ENCODE measurements at places on chromosomes 6 and 20.
A peak's percentile ranks its signal among the peaks of the same experiment; 100 is the strongest.

GRCh38 chr20:38303908-38304379 lies at the start of gene BPI:
BPI (plus strand) TSS chr20:38304156; CDS start chr20:38304224, 68 bp downstream.
- DNase-seq, result peak; percentile 87

GRCh38 chr20:18289306-18289705 lies 979 bp downstream of the ZNF133 start:
- DNase-seq, result no peak

DNA sequence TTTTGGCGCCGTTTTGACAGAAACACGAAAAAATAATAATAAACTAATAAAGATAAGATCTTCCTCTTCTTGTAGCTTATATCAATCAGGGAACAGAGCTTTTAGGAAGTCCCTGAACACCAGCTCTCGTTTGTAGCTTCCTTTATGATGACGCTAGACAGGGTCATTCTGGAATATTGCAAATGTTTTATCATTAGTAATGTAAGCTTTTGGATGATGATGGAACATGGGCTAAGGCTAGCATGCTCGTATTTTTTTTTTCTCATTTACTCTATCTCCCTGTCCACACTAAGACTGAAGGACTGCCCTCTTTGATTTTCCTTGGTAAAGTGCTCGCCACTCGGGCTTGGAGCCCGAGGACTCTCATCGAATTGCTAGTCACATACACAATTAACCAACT lies 22.1 kb upstream of the POM121L2 start:
- DNase-seq, result no peak

DNA sequence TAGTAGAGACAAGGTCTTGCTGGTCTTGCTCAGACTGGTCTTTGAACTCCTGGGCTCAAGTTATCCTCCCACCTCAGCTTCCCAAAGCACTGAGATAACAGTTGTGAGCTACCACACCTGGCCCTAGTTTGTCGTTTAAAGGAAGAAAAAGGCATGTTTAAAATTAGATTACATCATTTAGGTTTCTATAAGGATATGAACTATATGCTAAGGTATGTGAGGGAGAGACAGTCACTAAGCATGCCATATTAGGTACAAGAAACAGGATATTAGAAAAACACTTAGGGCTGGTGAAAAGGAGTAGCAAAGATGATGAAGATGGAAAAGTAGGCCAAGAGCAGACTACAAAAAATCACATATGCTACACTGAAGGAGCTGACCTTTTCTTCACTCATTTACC lies 106.4 kb downstream of the ASCC3 start:
- no peak for DNase-seq

GRCh38 chr20:20317621-20318364 lies 50.1 kb upstream of the INSM1 start:
- DNase-seq, result no peak

DNA sequence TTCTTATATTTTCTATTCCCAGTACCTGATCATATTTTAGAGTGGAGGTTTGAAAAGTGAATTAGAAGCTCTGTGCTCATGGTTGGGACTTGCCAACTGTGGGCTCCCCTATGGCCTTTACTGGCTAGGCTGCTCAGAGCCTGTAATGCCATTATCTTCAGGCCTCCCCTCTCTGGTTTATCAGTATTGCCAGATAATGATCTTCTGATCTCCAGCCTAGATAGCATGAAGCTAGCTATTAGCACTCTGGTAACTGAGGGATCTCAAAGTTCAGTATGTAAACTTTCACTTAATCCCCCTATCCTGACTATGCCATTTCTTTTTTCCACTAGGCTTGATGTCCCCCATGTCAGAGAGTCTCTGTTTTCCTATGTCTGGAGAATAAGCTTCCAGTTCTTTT lies 393.7 kb upstream of the CITED2 start:
- no peak for DNase-seq

GRCh38 chr6:37134396-37135191 lies 35.4 kb upstream of the PIM1 start:
- DNase-seq, result peak; percentile 100

DNA sequence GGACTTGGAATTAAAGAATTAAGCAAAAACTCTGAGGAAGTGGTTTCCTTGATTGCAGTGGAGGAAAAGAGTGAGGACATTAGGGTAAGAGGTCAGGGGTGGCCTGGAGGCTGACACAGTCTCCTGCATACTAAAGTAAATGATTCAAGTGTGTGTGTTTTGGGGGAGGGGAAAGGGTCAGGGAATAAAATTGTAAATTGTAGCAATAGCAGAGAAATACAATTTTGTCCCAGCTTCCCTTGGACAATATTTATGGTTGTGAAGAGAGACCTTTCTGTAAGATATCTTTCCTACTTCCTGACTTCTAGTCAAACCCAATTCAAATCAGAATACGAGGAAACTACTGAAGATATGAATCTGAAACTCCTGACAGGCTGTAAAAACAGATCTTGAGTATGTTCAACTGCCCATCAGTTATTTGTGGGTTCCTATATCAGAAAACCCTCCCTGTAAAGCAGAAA lies 143.4 kb upstream of the HMGN3 start:
- no peak for DNase-seq

- no peak for DNase-seq
These were observed 59.2 kb downstream of the TENT5A start for GRCh38 chr6:81693266-81693665.

DNA sequence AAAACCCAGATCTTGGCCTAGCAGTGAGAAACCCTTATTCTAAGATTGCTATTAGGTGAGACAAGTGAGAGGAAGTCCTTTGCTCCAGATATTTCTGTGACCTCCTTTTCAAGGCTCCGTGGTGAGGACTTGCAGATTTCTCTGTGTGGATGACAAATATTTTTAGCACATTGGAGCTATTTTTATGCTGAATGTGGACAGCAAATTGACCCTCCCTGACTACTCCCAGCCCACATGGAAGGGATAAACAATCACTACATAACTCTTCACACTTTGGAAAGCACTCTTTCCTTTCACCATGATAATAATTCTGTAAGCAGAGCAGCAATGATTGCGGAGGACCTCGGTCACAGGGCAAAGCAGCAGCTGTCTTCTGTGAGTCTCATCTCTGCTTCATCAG lies 88.0 kb upstream of the ADGRF1 start:
- no peak for DNase-seq

DNA sequence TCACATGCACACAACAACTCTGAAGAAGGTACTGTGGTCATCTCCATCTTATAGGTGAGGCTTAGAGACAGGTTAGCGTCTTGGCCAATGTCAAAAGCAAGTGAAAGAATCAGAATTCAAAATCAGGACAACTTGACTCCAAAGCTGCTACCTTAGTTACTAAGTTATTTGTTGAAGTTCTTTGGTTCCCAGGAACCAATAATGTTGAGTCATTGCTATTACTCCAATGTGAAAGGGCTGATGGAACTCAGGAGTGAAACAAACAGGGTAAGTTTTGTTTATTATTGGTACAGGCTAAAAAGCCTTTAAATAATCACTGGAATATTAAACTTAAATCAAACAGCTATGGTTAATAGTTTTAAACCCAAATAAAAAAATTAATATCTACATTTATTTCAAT lies 111.1 kb downstream of the PDSS2 start:
- DNase-seq, result peak; percentile 50

DNA sequence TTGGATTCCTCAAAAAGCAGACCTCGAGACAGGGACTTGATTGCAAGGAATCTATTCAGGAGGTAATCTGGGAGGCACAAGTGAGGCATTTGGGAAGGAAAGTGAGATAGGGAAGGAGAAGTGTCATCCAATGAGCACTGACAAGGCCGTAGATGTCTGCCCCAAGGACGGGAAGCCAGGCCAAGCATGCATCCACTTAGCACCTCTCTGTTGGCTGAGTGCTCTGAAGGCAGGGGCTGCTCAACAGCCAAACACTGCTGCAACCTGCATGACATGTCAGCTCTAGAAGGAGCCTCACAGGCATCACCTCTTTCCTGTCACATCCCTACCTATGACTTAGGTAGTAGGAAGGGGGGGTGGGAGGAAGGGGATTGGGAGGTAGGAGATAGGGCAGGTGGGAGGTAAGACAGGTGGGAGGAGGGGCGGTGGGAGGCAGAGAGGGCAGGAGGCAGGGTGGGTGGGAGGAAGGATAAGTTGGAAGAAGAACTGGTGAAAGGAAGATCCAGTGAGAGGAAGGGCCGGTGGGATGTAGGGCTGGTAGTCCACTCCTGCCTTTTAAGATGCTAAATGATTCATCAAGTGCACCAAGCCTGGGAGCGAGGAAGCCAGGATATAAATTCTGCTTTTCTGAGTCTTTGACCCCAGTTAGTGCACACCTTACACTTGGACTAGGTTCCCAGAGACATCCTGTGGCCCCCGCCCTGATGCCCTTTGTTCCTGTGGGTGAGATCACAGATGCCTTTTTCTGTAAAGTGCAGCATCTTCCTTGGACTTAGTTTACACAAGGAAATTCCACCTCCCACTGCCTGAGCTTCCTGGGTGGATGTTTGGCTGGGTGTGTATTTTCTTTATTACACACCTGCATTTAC lies 83.8 kb upstream of the NXT1 start:
- no peak for DNase-seq

DNA sequence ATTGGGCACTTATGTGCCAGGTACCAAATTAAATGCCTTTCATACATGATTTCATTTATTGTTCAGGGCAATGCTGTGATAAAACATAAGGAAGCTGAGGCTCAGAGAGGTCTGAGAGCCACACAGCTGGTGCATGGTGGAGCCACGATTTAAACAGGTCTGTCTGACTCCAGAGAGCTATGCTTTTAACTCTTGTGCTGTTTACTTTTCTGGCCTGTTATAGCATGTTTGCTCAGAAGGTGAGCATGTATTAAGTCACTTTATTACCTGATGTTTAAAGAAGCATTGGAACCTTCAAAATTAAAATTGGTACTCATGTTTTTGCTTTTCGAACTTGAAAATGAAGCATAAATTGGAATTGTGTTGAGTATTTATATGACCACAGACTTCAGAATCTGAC lies 26.8 kb downstream of the MCM8 start:
- no peak for DNase-seq

- DNase-seq, result no peak
These were observed at the start of gene CALHM6 for GRCh38 chr6:116461331-116461931. CALHM6 (plus strand) TSS chr6:116461375; CDS start chr6:116461930, 555 bp downstream.

DNA sequence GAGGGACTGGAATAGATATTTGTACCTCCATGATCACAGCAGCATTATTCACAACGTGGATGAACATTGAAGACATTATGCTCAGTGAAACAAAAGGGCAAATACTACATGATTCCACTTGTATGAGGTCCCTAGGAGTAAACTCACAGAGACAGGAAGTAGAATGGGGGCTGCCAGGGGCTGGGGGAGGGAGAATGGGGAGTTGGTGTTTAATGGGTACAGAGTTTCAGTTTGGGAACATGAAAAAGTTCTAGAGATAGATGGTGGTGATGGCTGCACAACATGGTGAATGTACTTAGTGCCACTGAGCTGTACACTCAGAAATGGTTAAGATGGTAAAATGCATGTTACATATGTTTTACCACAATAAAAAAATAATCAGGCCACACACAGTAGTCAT lies 164.3 kb upstream of the RREB1 start:
- no peak for DNase-seq

GRCh38 chr6:89475634-89476033 lies 42.7 kb downstream of the ANKRD6 start:
- DNase-seq, result peak; percentile 40

DNA sequence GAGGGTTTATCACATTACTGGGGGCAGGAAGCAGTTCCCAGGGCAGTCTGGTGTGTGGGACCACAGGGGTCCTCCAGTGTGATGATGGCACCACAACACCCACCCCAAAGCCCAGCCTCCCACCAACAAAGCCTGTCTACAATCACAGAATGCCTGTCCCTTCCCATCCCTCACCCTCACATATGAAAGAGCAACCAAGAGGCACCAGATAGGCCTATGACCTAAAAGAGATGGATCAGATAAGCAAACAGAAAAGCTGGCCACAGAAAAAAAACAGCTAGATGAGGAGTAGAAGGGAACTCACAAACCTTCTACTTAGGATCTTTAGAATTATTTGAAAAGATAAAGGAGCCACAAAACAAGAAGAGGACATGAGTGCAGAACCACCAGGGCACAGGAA lies 54.3 kb downstream of the SERAC1 start:
- no peak for DNase-seq

DNA sequence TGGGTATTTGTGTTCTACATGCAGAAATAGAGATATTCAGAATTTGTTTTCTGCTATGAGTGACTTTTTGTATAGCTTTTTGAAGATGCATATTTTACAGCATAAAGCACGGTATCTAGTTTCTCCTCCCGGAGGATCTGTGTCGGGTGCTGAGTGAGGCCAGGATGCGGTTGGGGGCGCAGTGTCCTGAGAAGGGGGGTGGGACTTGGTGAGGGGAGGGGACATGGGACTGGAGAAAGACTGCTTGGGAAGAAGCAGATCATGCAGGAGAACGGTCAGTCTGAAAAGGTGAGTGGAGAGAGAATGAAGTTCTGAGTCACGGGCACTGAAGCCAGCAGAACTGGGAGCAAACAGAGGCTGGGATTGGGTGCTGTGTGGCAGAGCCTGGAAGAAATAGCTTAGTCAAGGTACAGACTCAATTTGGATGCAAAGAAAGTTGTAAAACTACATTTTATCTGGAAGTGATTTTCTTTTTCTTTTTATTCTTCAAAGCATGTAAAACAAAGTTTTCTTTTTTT lies 44.0 kb downstream of the STX11 start:
- peak; percentile 15 for DNase-seq

DNA sequence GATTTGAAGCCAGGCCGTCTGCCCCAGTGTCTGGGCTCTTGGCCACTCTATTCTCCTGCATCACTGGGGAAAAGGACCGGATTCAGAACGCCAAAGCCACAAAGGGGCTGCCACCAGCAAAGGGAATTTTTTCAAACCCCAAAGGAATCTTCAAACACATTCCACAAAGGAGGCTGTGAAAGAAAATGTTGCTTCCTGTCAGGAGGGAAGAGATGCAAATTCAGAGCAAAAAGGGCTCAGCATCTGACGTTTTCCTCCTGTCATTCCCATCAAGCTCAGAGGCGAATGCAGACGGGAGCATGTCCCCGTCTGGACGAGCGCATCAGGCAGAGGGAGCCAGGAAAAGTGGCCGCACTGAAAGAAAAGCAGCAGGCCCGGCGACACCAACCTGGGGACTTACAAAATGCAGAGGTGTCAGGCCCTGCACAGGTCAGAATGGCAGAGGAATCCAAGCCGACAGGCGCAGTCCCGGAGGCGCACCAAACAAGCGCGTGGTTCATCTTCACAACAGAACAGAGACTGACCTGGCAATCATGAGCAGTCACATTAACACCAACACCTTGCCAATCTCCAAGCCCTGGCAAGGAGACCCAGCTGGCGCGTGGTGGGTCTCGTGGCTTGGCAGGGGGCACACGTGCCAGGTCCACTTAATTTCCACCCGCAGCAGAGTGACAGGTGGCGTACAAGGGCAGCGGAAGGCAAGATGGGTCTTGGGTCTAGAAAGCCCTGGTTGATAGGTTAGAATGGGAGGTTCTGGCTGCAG lies 62.8 kb downstream of the GRM4 start:
- DNase-seq, result no peak

- no peak for DNase-seq
These were observed 35.0 kb downstream of the SIRPA start for GRCh38 chr20:1930165-1930564.

- DNase-seq, result no peak
These were observed 414.1 kb downstream of the CDH26 start for GRCh38 chr20:60372275-60372674.

DNA sequence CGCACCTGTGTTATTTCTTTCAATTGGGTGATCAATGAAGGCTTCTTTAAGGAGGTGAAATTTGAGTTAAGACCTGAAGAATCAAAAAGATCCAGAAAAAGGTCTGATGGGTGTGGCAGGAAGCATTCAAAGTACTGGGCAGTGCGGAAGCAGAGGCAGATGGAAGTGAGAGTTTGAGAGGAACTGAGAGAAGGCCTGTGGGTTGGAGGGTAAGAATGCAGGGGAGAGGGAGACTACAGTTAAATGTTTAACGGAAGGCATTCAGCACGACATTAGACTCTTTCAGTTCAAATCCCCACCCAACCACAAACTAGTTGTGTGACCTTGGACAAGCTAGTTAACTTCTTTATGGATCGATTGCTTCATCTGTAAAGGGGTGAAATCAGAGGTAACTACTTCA lies 50.5 kb upstream of the GCM1 start:
- DNase-seq, result no peak

Data from M059J (cell line).